Activated CD4-positive, alpha-beta memory T cell treated with anti-CD3 and anti-CD28 coated beads for 36 hours (primary cell): ENCODE measurements at places on chromosomes 5 and 9. TPM values are rescaled to one million over a fixed set of nuclear protein-coding genes. Genes with fewer than 3 reads are reported as not detected.

Gene BSPRY
- total RNA-seq: 8.5 TPM

Gene C9orf85
- total RNA-seq: 7.5 TPM

Gene HTR4
- not detected for total RNA-seq

Gene SNCB
- total RNA-seq: 0.31 TPM

Gene RNF183
- 0.36 TPM for total RNA-seq

Gene TMEM215
- total RNA-seq: not detected

Gene CHSY3
- total RNA-seq: not detected

Gene ALDH7A1
- total RNA-seq: 5.7 TPM

Gene ZBED3
- total RNA-seq: 1.2 TPM

Gene CDHR2
- 0.38 TPM for total RNA-seq

Gene PCDHGB7
- total RNA-seq: not detected

DNA sequence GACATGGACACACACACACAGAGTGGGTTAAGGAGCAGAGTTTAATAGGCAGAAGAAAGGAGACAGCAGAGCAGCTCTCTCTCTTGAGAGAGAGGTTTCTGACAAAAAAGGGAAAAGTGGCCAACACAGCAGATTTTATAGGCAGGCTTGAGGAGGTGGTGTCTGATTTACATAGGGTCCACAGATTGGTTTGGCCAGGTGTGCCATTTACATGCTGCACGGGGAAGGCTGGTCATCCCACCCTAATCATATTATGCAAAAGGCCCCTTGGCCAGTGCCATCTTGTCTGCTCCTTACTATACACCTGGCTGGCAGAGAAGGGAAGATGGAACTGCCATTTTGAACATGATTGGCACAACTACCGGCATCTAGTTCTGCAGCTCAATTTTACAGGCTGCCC lies 240.8 kb downstream of the NPR3 start:
- no peak for DNase-seq

DNA sequence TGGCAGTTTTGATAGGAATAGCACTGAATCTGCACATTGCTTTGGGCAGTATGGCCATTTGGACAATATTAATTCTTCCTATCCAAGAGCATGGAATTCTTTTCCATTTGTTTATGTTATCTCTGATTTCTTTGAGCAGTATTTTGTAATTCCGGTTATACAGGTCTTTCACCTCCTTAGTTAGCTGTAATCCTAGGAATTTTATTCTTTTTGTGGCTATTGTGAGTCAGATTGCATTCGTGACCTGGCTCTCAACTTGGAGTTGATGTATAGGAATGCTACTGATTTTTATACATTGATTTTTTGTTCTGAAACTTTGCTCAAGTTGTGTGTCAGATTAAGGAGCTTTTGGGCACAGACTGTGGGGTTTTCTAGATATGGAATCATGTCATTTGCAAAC lies 24.0 kb downstream of the TMEM161B start:
- no peak for DNase-seq

GRCh38 chr9:98263080-98263479 lies 7.6 kb upstream of the TBC1D2 start:
- DNase-seq: no peak

DNA sequence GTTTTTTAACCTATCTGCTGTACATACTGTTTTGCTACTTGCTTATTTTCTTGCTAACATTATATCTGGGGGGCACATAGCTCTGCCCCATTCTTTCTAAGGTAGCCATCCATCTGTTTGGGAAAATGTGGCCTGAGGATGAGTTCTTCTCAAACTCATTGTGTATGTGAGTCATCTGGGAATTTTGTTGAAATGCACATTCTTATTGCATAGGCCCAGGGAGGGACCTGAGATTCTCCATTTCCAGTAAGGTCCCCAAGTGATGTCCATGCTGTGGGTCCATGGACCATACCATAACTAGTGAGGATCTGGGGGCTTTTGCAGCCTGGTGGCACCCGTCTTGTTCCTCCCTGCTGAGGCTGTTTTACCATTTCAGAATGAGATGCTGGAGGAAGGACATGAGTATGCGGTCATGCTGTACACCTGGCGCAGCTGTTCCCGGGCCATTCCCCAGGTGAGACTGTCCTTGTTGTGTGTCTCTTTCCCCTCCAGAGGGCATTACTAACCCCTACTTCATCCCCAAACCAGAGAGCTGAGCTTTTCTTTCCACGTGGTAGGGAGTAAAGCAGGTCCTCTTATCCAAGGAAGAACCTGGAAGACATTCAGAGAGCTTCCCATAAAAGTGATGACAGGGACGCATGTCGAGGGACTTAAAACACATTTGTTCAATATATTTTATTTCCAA lies 28.6 kb downstream of the CYFIP2 start:
- DNase-seq: no peak

DNA sequence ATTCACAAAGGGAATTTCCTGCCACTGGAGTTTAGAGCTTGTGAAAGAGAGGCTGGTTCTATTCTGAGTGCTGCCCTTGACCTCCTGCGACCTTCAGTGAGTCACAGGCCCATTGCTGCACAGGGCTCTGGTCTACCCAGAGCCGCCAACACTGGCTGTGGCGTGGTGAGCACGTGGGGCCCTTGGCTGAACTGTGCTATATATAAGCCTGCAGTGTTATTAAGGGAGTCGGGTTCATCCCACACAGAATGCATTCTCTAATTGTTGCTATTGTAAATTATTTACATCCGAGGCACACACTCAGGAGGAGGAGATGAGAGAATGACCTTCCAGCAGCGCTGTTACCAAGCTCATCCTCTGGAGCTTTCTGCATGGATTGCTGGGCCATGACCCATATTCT lies 47.1 kb downstream of the BRINP1 start:
- DNase-seq: no peak

DNA sequence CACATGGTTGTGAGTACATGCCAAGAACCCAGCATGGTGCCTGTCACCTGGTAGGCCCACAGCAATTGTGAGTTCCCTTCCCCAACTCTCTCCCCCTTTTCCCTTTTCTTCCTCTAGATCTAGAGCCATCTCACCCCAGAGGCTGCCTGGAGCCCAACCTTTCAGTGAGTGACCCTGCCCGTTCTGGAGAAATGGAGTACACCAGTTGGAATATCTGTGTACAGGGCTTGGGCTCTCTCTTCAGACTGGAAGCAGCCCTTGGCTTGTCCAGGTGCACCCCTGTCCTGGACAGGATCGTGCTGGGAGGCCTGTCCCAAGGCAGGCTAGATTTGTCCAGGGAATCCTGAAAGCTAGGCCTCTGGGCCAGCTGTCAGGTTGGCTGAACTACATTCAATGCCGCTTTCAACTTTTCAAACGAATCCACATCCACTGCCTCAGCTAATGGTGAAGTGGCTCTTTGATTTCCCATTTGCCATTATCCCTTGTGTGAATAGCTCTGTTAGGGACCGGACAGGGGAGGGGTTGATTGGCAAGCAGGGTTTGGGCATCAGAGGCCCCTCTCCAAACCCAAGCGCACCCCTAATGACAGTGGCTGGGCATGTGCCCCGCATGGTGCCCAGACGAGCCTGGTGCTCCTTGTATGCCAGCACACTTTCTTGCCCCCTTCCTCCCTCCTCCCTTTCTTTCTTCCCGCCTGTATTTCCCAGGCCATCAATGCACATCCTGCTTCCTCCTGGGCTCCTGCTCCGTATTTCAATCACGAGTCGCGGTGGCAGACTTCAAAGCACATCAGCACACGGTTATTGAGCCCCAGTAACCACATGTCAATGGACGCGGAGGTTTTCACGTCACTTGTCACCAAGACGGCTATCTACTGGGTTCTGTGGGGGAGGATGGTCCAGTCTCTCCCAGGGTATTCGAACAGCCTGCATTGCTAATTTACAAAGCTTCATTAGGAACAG lies 211.2 kb downstream of the DAB2IP start:
- no peak for DNase-seq

DNA sequence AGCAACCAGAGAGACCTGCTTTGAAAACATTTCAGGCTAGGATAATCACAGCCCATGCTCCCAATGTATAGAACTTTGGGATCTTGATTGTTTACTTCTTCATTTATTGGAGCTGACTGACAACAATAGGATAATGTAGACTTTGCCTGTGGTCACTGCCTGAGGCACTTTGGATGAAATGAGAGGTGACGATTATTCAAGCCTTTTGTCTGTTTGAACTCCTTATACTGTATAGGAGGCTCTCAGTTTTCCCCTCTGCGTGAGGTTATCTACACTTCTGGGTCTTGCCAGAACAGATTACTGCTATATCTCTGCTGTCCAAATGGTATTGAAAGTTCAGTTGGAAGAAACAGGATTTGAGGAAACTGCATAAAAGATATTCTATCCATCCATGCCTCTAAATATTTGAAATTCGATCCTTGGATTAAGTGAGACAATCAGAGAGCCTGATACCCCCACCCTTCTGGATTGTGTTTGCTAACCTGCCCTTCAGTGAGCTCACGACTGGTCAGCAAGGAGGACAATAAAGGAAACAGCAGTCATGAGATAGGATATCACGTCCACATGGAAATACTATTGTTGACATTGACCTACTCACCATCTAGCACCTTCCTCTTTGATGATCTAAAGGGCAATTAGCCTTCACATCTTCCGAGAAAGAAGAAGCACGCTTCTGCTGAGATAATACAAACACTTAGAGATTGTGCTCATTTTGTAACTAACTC lies 98.1 kb downstream of the DOCK8 start:
- no peak for DNase-seq

- no peak for DNase-seq
Observed at GRCh38 chr5:7686794-7687193, 164.1 kb downstream of the CFAP90 start.

DNA sequence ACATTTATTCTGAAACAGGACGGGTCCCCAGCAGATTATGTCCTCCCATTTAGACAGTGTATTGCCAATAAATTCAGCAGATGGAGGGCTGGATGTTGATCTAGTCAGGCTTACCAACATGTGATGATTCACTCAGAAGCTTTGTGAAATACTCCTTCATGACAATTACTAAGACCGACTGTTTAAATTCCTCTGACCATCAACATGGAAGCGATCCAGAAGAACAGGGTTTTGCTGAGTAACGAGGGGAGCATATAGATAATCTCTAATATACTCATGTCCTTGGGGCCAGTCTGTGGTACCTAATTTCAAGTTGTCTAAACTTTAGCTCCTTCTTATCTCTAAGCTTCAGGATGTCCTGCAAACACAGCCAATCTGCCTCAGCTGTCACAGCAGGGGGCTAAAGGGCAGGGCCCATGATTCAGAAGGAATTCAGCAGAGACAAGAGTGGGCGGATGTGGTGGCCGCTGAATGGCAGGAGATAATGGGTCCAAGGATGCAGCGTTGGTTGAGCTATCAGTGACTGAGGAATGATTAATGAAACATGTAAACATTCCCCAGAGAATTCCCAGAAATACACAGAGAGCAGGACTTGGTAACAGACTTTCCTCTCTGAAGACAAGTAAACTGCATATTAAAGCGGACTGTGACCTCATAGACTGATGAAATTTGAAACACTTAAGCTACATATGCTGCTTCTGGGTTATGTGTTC lies 109.4 kb downstream of the ANKRD55 start:
- DNase-seq: no peak

DNA sequence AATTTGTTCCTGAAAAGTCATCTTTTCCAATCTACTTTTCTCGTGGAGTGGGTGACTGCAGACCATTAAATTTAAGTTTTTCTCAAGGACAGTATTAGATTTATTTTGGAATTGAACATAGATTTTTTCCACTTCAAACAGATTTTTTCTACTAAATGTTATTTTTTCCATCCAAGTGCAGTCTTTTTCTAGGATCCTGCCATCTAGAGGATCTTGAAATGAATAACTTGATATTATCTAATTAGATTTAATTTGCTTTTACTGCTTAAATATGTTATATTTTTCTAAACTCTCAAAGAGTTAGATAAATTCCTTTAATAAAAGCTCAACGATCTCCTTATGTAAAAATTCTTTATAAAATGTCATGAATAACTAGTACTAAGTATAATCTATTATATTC lies 136.9 kb upstream of the PRR16 start:
- no peak for DNase-seq

- DNase-seq: peak; percentile 33
Observed at GRCh38 chr5:112174959-112175594, 244.0 kb downstream of the EPB41L4A start.

- no peak for DNase-seq
Observed at GRCh38 chr9:117334101-117334500, 80.8 kb downstream of the ASTN2 start.

GRCh38 chr5:147968855-147969254 lies 62.5 kb upstream of the C5orf46 start:
- DNase-seq: no peak

GRCh38 chr5:99102073-99102697 lies 173.4 kb upstream of the CHD1 start:
- no peak for DNase-seq

DNA sequence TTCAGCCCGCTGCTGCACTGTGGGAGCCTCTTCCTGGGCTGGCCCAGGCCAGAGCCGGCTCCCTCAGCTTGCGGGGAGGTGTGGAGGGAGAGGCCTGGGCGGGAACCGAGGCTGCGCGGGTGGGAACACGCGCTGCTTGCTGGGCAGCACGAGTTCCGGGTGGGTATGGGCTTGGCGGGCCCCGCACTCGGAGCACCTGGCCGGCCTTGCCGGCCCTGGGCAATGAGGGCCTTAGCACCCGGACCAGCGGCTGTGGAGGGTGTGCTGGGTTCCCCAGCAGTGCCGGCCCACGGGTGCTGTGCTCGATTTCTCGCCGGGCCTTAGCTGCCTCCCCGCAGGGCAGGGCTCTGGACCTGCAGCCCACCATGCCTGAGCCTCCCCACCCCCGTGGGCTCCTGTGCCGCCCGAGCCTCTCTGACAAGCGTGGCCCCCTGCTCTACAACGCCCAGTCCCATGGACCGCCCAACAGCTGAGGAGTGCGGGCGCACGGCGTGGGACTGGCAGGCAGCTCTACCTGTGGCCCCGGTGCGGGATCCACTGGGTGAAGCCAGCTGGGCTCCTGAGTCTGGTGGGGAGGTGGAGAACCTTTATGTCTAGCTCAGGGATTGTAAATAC lies 1366.4 kb upstream of the NUDT12 start:
- DNase-seq: no peak

GRCh38 chr9:29069376-29069775 lies 1496.1 kb upstream of the C9orf72 start:
- no peak for DNase-seq

GRCh38 chr5:120771202-120771601 lies 307.1 kb downstream of the PRR16 start:
- no peak for DNase-seq

GRCh38 chr9:120905315-120906164 lies 21.1 kb downstream of the TRAF1 start:
- DNase-seq: no peak

DNA sequence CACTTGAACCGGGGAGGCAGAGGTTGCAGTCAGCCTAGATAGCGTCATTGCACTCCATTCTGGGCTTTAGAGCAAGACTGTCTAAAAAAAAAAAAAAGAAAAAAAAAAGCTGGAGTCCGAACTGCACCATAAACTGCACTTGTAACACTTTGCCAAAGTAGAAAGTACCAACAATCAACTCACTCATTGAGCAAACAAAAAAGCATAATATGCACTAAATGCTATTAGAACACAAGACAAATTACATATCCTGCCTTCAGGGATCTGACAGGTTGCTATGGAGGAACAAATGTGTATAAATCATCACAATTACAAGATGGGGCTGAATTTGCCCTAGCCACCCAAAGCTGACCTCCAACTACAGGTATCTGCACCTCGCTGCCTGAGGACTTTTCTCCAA lies 27.9 kb downstream of the GNAQ start:
- DNase-seq: no peak
